Activated CD4-positive, alpha-beta T cell treated with anti-CD3 and anti-CD28 coated beads, Interleukin-2, amount 50 U/mL, for 48 hours (primary cell): ENCODE measurements at places on chromosomes 3 and 15.

DNA sequence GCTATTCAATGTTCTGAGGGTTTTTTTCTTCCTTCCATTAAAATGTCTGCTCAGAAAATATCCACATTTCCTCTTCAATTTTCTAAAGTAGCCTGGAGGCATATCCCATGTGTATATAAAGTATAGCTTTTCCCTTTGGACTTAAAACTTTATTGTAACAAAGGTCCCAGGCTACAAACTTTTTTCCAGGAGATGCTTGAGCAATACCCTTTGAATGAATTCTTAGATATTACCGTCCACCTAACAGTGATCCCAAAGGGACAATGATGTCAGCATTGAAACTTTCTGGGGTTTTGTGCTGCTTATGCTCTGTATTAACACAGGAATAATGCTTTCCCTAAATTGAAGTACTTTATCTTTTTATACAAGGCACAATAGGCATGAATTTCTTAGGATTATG lies 525.2 kb downstream of the CADM2 start:
- no peak for DNase-seq

DNA sequence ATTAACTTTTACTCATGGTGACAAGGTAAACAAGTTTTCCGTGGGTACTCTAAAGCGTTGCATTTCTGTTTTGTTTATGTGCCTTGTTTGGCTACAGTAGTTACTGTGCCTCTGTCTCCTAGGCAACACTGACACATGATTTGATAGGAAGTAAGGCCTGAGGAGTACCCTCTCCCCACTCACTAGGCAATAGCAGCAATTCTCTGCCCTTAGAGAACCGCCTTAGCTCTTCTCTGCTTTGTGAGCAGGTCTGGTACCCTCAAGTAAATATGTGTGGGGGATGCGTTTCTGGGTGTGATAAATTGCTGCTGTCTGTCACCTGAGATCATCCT lies at the start of gene IL5RA:
TSS of gene IL5RA (minus strand) at position 76 of the 332 bp plus-strand sequence. CDS start 5,390 bp downstream, outside the sequence.
- no peak for DNase-seq

- DNase-seq, result no peak
Observed at GRCh38 chr3:173411375-173411973, 13.9 kb downstream of the NLGN1 start.

- no peak for DNase-seq
Observed at GRCh38 chr15:93452537-93453211, 363.7 kb upstream of the RGMA start.
